ENCODE measurements at places on chromosomes 5 and 9. TPM values are rescaled to one million over a fixed set of nuclear protein-coding genes. Genes with fewer than 3 reads are reported as not detected.
A peak's percentile ranks its signal among the peaks of the same experiment; 100 is the strongest.

DNA sequence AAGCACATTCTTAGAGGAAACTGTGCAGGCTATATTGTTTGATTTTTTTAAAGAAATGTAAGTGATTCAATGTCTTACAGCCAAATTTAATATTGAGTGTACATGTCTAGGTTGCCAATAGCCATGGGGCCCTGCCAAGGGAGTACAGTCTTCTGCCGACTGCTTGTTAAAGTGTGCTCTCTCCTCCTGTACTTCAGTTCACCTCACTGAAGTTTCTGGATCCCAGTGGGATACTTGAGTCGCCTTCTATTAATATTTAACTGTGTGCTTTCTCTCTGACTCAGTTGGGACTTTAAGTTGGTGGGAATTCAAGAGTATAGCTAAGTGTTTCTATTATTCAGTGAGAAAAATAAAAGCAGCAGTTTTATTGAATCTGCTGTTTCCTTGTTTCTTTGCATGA, 44.5 kb upstream of the C5orf47 start:
- peaks cover 5% of the 10 kb centered on the region for H3K4me1 ChIP-seq
- no peak overlapping the region for H3K4me3 ChIP-seq
- H3K36me3 ChIP-seq: no peaks in the 10 kb centered on the region
- DNase-seq: no peak
- no peaks in the 10 kb centered on the region for H3K27me3 ChIP-seq

DNA sequence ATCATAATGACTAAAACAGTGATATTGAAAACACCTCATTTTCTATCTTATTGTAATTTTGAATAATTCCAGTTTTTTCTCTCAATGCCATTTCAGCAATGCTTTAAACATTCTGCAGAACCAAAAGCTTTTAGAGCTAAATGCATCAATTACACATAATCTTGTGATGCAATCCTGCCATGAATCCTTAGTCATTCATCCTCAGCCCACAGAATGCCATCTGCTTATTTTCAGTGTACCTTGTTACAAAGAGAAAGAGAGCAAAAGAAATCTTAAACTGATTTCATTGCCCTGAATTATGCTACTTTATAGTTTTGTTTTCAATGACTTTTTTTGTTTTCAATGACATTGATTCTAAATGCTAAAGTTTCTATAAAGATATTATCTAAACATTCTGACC, 1234.8 kb upstream of the C9orf72 start:
- H3K27me3 ChIP-seq: no peaks in the 10 kb centered on the region
- H3K4me1 ChIP-seq: no peaks in the 10 kb centered on the region
- H3K36me3 ChIP-seq: no peaks in the 10 kb centered on the region
- H3K4me3 ChIP-seq: no peak overlapping the region

DNA sequence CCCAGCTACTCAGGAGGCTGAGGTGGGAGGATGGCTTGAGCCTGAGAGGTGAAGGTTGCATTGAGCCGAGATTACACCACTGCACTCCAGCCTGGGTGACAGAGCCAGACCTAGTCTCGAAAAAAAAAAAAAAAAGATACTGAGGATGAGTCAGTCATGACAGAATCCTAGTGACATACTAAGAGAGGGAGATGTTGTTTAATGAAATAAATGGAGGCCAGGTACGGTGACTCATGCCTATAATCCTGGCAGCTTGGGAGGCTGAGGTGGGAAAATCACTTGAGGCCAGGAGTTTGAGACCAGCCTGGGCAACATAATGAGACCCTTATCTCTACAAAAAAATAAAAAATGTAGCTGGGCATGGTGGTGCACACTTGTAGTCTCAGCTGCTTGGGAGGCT, 107.2 kb downstream of the ZFAND5 start:
- no peaks in the 10 kb centered on the region for H3K4me1 ChIP-seq
- H3K27ac ChIP-seq: no peak overlapping the region
- no peaks in the 10 kb centered on the region for H3K27me3 ChIP-seq

DNA sequence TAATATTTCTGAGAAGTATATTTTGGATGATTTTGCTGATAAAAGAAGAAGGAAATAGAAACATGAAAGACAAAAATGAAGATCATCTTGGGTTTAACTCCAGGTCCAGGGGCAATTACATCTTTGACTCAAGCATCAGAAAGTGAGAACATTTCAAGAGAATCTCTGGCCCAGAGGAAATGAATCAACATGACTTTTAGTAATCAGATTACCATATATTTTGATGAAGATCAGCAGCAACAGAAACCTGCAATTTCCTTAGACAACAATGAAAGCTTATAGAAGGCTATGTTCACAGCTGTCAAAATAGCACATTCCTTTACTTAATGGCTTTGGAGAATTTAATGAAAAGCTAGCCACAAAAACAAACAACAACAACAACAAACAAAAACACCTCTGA, 638.1 kb downstream of the EFNA5 start:
- H3K27me3 ChIP-seq: no peaks in the 10 kb centered on the region
- no peak overlapping the region for H3K4me3 ChIP-seq
- H3K36me3 ChIP-seq: no peaks in the 10 kb centered on the region
- no peak for DNase-seq
- H3K4me1 ChIP-seq: no peaks in the 10 kb centered on the region
- H3K27ac ChIP-seq: no peak overlapping the region

DNA sequence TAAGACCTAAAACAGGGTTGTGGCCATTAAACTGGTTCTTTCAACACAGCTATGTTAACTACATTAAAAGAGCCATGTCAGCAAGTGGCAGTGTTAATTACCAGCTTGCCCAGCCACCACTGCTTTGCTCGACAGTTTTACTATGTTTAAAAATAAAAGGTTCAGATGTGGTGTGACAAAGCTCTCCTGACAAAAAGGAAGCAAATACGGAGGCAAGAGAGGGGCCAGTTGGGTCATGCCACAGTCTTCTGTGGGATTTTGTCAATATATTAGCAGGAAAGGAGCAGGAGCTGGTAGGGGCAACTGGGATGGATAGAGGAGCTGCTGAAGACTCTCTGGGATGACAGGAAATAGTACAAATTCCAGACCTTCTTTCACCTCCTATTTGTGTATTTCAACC, 113.5 kb upstream of the PCA3 start:
- H3K4me1 ChIP-seq: peaks cover 1% of the 10 kb centered on the region
- H3K27ac ChIP-seq: no peak overlapping the region

DNA sequence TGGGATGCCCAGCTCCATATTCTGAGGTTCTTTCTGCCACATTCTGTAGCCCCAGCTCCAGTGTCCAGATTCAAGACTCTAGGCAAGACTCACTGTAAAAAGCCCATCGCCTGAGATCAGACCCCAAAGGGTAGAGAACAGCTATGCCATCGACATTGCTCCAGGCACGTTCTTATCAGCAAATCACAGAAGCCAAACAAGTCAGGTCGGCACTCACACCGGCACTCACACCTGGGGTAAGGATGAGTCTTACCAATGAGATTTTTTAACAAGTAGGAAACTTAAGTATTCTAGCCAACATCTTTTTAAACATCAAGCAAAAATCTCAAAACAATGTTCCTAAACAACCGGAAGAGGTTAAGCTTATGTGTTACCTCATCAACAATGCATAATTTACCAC, 2.4 kb downstream of the CDKN2AIPNL start:
- no peaks in the 10 kb centered on the region for H3K27me3 ChIP-seq
- no peak overlapping the region for H3K27ac ChIP-seq
- no peak for DNase-seq
- no peak overlapping the region for H3K4me3 ChIP-seq
- no peaks in the 10 kb centered on the region for H3K36me3 ChIP-seq

GRCh38 chr9:78044189-78044588, 12.6 kb upstream of the GNAQ start:
- no peaks in the 10 kb centered on the region for H3K4me1 ChIP-seq
- no peak overlapping the region for H3K4me3 ChIP-seq
- H3K27me3 ChIP-seq: no peaks in the 10 kb centered on the region
- H3K27ac ChIP-seq: no peak overlapping the region
- DNase-seq: no peak

GRCh38 chr5:26009742-26010141, 1028.6 kb downstream of the CDH9 start:
- H3K4me3 ChIP-seq: no peak overlapping the region
- no peaks in the 10 kb centered on the region for H3K36me3 ChIP-seq
- no peak overlapping the region for H3K27ac ChIP-seq
- DNase-seq: no peak
- no peaks in the 10 kb centered on the region for H3K27me3 ChIP-seq

DNA sequence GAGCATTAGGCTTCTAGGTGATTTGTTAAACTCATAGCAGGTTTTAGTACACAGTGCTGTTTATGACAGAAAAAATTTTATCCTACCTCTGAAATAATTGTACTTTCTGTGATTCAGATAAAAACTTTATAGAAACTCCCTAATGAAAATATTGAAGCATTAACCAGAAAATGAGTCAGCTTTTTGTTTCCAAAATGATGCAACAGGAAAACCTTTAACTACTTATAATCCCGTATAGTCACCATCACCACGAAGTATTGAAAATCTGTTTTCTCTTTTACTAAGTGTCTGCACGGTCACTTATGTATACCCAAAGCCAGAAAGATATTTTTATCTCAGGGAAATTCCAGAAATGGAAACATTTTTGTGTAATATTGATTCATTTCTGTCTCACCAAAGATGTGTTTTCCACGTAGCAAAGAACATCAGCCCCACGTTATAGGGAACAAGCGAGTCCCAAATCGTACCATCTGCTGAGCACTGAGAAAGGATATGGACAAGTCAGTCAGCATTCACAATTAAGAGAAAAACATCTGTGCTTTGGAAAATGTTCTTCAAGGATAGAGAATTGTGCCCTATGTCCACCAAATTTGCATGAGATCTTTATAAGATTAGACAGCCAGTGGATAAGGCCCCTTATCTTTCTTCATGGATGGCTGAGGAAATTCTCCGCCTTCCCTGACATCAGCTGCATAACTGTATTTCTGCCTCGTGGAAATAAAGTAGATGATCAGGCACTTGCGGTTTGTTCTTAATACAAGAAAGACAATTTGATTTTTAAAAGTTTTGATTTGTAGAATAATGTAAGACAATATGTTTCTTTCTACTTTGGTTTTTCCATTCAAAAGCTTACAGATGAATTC, 41.9 kb downstream of the TNFAIP8 start:
- no peak overlapping the region for H3K4me3 ChIP-seq
- DNase-seq: no peak
- H3K36me3 ChIP-seq: no peaks in the 10 kb centered on the region
- H3K4me1 ChIP-seq: no peaks in the 10 kb centered on the region
- no peak overlapping the region for H3K27ac ChIP-seq

- H3K4me3 ChIP-seq: no peak overlapping the region
- no peaks in the 10 kb centered on the region for H3K36me3 ChIP-seq
- H3K27me3 ChIP-seq: no peaks in the 10 kb centered on the region
- H3K27ac ChIP-seq: no peak overlapping the region
- no peak for DNase-seq
Measured at GRCh38 chr5:7845557-7845956, 5.4 kb downstream of the CFAP90 start.

DNA sequence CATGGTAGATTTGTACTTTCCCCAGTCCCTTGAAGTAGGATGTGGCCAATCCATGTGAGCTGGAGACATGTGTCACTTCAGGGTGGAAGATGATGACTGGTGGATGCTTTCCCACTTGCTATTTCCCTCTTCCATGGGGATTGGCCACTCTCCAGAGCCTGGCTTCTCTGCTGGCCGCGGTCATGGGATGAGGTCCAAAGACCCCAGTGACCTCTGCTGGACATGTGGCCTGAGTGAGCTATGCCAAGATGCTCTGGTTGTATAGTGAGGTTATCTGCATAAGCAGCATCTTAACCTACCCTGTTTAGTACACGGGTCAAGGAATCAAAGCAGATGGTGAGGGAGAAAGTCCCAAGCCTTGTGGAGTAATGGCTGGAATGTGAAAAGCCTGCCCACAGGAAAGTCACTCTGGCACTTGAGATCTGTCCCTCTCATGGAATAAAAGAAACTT, 47.1 kb downstream of the SH3PXD2B start:
- peak overlapping the region; percentile 96 for H3K27ac ChIP-seq
- peaks cover 28% of the 10 kb centered on the region for H3K4me1 ChIP-seq
- no peaks in the 10 kb centered on the region for H3K36me3 ChIP-seq
- no peak overlapping the region for H3K4me3 ChIP-seq
- H3K27me3 ChIP-seq: no peaks in the 10 kb centered on the region

- no peaks in the 10 kb centered on the region for H3K36me3 ChIP-seq
- peak overlapping the region; percentile 19 for H3K4me3 ChIP-seq
- H3K4me1 ChIP-seq: no peaks in the 10 kb centered on the region
Measured at GRCh38 chr5:100900796-100901781, 2.0 kb downstream of the ST8SIA4 start.

DNA sequence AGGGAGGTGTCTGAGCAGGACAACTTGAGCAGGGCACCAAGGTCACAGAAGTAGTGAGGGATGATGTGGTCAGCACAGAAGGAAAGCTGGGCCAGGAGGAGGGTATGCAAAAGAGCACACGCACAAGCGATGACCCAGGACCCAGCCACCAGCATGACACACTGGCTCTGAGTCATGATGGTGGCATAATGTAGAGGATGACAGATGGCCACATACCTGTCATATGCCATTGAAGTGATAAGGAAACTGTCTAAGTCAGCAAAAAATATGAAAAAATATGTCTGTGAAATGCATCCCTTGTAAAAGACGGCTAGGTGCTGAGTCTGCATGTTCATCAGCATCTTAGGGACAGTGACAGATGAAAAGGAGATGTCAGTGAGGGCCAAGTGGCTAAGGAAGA, 380 bp downstream of the OR1J1 start:
- H3K4me3 ChIP-seq: no peak overlapping the region
- no peaks in the 10 kb centered on the region for H3K27me3 ChIP-seq
- DNase-seq: no peak
- H3K4me1 ChIP-seq: no peaks in the 10 kb centered on the region
- H3K27ac ChIP-seq: no peak overlapping the region

- no peak for DNase-seq
- H3K36me3 ChIP-seq: no peaks in the 10 kb centered on the region
- no peak overlapping the region for H3K27ac ChIP-seq
- H3K27me3 ChIP-seq: no peaks in the 10 kb centered on the region
- H3K4me3 ChIP-seq: no peak overlapping the region
- no peaks in the 10 kb centered on the region for H3K4me1 ChIP-seq
Measured at GRCh38 chr5:32735512-32735911, 24.4 kb downstream of the NPR3 start.

PCDHB16 gene
- total RNA-seq: 10.6 TPM

CDK5RAP2 gene
- total RNA-seq: 44.7 TPM

SPINK4 gene
- not detected for total RNA-seq

SAXO1 gene
- 0.10 TPM for total RNA-seq

CTXN3 gene
- total RNA-seq: not detected

ZDHHC11B gene
- 1.7 TPM for total RNA-seq

TXNDC8 gene
- not detected for total RNA-seq
